ENCODE measurements at places on chromosomes 1 and 21.

GRCh38 chr1:110048923-110049601, 14.6 kb downstream of the STRIP1 start:
- DNase-seq: no peak

GRCh38 chr1:179753061-179753460, 10.0 kb downstream of the FAM163A start:
- no peak for DNase-seq

GRCh38 chr1:90841473-90841872, 124.4 kb upstream of the BARHL2 start:
- no peak for DNase-seq

GRCh38 chr1:159943908-159944622, 1.3 kb downstream of the IGSF9 start:
- no peak for DNase-seq

- DNase-seq: no peak
Measured at GRCh38 chr1:174352117-174352516, 95.6 kb upstream of the GPR52 start.

DNA sequence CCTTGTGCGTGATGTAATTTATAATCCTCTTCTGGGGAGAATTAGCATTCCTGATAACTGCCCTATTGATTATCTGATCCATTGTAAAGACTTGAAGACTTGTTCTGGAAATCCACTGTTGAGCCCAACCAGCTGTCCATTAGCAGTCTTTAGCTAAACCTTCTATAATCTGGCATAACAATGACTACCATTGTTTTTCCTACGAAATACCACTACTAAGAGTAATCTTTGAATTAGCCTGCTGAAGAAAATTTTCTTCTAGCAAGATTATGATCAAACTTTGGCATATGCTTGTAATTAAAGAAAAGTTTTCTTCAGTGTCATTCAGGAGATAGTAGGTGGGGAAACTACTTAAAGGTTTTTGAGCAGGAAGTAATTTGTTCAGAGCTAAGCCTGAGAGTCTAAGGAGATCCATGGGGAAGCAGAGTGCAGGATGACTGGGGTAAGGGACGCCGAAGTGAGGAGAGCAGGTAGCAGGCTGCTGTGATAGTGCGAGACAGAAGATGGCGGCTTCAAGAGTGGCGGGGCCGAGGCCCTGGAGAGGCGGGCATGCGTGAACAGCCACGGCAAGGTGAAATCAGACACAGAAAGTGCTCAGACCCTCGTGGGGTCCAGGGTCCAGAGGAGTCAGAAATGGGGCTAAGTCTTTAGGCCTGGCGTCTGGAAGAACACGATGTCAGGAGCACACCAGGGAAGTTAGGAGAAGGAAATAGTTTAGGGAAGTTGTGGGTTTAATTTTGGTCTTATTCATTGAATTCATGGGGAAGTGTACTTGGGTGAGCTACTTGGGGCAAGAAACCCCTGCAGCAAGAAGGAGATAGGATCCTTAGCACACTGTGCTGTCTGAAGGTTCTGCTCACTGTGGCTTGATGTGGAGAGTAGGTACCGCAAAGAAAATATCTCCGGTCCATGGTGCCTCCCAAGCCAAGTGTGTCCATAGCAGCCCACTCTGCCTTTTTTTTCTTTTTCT, 112.6 kb upstream of the ADAR start:
- DNase-seq: no peak

GRCh38 chr21:46191257-46191685, 7.0 kb upstream of the SPATC1L start:
- no peak for DNase-seq

GRCh38 chr1:44808063-44808937, at the start of gene BTBD19:
Gene BTBD19, plus strand, starts transcription at chr1:44808523. Its CDS starts 298 bp downstream, at chr1:44808821.
- DNase-seq: peak; percentile 66

- DNase-seq: no peak
Measured at GRCh38 chr1:93960641-93961147, 51.5 kb upstream of the GCLM start.

DNA sequence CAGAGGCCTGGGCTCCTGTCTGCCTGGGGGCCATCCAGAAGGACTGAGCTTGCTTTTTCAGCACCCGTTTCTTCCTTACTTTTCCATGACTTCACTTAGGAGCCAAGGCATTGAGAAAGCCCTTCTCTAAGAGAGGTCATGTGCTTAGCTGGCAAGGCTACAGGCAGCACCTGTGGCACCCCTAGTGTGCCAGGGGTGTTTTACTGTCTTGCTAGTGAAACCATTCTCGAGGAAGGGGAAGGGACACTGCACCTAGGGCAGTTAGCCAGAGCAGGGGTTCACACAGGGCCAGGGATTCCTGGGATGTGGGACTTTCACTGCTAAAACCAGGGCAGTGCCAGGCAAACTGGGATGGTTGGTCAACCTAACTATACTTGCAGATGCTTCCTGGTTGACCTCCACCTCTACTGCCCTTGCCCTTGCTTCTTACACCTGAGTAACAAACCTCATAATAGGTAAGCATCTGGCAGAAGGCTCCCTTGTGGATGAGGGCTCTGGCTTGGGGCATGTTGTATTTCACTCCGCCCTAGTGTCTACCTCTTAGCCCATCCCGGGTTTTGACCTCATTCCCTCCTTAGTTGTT, 69.2 kb downstream of the NOS1AP start:
- no peak for DNase-seq

DNA sequence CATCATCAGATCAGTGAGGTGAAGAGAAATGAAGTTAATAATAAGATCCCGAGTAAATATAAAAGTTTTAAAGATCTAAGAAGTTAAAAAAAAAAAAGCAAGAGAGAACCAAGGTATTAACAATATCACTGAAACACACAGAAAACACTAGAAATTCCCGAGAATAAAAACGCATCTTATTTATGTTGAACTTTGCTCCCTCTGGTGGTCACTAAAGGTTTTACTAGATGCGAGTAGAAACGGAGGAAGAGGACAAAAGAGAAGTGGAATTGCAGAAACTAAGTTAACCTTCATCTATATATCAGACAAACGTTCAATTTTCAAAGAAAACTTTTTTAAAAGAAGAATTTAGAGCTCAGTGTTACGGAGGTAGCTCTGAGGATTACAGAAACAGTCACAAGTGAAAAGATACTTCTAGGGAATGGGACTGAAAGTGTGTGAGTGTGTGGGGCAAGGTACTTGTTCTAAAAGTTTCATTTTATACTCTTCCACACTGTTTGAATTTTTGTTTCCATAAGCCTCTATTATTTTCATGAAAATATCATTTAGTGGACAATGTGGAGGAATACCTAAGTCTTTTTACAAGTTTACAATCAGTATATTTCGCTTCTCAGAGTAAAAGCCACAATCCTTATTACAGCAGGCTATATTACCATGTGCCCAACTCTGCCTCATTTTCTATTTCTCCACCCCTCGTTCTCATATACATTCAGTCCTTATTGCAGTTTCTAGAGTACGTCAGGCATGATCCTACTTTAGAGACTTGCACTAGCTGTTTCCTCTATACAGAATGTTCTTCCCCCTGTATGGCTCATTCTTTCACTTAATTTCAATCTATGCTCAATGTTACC, 19.7 kb downstream of the ACBD6 start:
- no peak for DNase-seq

DNA sequence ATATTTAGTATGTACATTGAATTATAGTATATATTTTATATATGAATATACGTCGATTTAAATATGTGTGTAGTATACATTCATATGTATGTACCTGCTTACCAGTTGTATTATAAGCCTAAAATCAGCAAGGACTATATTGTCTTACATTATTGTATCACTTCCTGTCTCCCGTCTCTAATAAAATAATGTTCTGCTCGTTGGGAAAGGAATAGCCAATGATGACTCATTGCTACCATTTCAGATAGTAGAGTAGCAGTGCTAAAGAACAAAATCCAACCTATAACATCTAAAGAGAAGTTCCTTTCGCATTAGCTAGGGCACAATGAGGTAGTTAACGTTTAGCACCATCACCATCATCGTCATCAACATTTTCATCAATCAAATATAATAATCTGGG, 39.9 kb upstream of the SMYD2 start:
- no peak for DNase-seq

DNA sequence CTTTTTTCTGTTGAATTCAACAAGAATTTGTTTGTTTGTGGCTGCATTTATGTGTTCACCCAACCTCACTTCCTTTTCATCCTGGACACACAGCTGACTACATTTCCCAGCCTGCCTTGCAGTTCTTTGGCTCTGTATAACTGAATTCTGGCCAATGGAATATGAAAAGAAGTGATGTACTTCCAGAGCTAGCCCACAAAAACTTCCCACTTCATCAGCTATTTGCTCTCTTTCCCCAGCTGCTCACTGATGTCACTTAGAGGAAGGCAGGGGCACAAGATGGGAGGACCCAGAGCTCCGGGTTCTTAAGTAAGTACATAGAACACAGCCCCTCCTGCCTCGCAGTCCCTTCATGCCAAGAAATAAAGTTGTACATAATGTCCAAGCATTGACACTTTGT, 235.0 kb upstream of the FGGY start:
- no peak for DNase-seq

DNA sequence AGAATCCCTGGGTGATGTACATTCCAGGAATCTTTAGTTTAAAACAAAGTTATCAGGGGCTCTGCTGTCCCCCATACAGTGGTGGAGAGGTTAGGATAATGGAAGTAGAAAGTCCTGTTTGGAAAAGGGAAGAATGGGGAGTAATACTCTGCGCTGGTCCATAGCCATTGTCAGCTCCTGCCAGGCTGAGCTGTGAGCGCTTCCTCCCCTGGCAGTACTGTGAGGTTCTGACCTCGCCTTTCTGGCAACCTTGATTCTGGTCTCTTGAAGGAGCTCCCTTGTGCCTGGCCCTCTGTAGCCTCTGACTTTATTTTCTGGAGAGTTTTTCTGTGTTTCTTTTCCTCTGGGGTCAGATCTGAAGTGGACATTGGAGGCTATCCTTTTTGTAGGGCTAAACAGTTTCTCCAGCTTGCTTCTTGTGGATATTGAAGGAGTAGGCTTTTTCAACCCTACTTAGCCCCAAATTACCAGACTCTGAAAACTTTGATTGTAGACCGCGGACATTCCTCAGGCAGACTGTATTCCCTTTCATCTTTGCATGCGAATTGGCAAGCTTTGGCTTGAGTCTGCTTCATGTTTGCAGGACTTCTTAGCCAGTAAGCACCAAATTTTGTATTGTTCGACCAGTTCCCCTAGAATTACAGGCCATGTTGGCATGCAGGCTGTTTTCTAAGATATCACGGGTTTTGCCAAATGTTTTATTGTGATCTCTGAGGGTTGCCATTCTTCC, 13.8 kb downstream of the UBE4B start:
- DNase-seq: no peak

DNA sequence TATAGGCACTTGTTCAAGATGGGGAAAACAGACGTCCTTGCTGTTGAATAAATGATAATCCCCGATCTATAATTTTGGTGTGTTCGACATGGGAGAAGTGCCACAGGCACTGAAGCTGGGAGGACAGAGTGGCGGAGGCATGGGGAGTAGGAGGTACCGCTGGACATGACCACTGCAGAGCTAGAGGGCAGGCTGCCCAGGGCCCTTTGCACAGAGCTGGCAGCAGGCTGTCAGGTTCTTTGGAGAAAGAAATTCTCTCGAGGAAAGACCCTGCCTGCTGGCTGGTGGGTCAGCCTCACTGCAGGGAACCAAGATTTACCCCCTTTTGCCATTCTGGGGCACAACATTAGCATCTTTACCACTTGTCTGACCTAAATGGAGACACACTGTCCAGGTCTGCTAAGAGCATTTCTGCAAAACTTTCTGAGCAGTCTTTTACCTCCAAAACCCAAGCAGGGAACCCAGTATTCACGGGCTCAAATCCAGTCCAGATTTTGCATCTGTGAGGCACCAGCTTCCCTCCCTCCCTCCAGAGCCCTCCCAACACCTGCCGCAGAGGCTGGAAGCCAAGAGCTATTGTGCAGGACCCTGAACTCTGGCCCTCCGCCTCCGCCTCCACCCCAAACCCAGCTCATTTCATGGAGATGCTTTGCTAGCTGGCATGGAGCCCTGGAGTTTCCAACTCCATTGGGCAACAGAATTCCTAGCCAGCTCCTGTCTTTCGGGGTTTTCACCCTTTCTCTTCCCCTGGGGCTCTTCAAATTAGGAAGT, 142.3 kb downstream of the PLXNA2 start:
- no peak for DNase-seq

DNA sequence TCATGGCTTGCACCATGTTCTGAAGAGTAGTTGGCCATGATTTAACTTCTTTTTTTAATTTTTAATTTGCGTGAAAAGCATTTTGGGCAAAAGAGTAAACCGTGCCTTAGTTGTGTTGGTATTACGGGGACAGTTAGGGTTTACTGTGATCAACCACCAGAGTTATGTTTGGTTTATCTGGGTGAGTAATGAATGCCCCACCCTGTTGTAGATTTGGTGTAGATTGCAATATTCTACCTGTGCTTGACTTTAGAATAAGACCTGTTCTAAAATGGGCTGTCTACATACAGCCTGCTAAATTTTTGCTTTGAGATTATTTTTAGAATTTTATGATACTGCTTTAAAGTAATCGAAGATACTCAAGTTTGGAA, 1.4 kb downstream of the USP25 start:
- DNase-seq: no peak

GRCh38 chr1:90840352-90840751, 123.2 kb upstream of the BARHL2 start:
- DNase-seq: no peak

GRCh38 chr1:101820071-101820470, 176.7 kb downstream of the OLFM3 start:
- DNase-seq: no peak

GRCh38 chr1:218474128-218474527, 129.0 kb downstream of the TGFB2 start:
- DNase-seq: no peak

DNA sequence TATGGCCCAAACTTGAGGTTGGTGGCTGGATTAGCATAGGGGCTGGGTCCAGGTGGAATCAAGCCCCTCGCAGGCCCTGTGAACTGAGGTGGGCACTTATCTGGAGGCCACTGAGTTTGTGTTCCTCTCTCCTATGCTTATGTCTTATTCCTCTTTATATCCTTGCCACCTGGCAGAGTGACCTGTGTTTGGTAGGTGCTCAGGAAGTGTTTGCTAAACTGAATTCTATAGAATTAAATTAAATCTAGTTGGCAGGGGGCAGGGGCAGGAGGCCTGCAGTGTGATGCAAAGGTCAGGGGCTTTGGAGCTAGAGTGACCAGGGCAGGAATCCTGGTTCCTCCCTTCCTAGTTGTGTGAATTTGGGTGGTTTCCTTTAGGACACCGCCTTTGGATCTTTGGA, 1.1 kb upstream of the TMEM9 start:
- DNase-seq: no peak

- peak; percentile 45 for DNase-seq
Measured at GRCh38 chr1:156608981-156609380, 7.7 kb upstream of the GPATCH4 start.

- no peak for DNase-seq
Measured at GRCh38 chr1:62997884-62998283, 214.0 kb downstream of the ATG4C start.

- no peak for DNase-seq
Measured at GRCh38 chr1:151131701-151132334, 14.6 kb downstream of the SEMA6C start.

- DNase-seq: no peak
Measured at GRCh38 chr1:228956864-228957263, 221.6 kb downstream of the RHOU start.

Measured in stimulated activated CD4-positive, alpha-beta T cell treated with anti-CD3 and anti-CD28 coated beads, Interleukin-4, amount 100 ng/mL, for 48 hours (primary cell).